ENCODE measurements at places on chromosomes 12 and 14.

DNA sequence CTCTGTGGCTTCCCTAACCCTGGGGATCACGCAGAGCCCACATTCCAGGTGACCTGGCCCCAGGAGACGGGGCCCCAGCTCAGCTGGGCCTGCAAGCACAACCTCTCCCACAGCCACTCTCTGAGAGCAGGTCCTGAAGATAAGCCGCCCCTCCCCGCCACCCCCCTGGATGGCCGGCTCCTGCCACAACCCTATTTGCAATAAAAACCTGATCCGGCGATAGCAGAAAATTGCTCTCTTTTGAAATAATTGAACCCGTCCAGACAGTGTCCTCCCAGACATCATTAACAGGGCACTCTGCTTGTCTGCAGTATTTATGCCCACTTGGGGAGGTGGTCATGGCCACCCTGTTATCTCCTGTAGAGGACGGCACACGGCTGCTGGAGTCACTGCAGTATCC, 5.0 kb downstream of the C14orf180 start:
- no peak for DNase-seq

DNA sequence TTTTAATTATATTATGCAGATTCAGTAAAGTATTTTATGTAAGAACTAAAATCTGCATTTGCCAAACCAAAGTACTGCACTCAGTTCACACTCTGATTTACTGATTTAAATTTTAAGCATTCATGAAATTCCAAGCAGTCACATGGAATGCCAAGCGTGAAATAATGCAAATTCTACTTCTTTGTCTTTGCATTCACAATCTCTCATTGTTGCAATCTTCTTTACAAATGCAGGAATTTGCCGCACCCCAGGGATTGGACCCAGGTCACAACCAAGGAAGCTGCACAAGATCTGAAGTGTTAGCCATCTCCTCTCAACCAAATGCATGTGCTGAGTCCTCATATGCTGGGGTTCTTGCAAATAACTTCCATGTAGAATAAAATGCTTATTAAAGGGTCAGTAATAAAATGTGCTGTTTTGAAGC, 71.9 kb downstream of the TUNAR start:
- no peak for DNase-seq

DNA sequence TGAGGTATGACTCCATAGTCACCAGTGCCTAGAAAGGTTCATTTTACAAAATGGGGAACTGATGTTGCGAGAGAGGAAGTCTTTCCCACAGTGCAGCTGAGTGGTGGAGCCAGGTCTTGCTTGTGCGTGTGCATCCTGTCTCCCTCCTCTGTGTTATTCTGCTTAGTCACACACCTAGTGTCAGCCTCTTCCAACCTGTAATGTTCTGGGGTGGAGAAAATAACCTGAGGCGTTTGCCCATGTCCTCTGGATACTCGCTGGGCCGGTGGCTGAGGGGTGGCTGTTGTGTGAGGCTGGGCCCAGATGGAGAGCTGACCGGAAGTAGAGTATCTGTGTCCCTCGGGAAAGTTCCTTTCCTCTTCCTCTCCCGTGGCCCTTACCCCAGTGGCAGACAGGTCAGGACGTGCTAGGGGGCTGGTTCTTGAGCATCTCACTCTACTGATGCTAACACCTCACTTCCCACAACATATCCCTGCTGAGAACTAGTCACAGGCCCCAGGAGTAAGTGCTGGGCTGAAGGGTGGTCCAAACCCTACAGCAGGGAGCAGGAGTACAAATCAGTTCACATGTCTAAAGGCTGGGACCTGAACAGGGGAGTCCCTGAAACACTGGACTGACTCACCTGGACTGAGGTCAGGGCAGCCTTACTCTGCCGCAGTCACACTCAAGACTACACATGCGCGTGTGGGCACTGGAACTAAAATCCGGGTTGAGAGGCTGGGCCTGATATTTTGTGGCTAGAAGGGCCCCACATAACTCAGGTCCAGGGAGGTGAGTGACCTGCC, 7.0 kb downstream of the MLF2 start:
- DNase-seq = no peak

GRCh38 chr14:80379035-80379434, 167.7 kb upstream of the DIO2 start:
- DNase-seq = no peak

DNA sequence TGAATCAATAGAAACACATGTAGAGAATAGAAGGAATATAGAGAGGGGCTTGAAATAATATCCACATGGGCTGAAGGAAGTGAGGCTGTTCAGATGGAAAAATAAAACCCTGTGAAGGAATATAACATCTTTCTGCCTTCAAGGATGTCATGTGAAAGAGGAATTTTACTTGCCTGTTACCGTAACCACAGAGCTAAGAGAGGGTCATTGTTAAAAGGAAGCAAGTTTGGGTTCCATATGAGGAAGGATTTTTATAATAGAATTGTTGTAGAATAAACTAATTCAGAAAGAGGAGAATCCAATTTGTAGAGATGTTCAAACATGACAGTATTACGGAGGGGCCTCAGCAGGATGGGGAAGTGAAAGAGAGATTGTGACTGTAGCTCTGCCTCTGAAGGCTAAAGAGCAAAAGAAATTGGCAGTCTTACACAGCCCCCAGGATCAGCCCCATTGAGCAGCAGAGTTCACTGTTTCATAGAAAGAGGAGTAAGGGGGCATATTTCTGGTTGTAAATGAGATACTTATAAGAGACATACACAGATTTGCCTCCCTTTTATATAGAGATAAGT, 41.8 kb upstream of the PTPRR start:
- DNase-seq = no peak

GRCh38 chr14:53285821-53286220, 132.7 kb upstream of the DDHD1 start:
- no peak for DNase-seq

GRCh38 chr14:79834868-79835267, 376.4 kb downstream of the DIO2 start:
- DNase-seq = no peak

DNA sequence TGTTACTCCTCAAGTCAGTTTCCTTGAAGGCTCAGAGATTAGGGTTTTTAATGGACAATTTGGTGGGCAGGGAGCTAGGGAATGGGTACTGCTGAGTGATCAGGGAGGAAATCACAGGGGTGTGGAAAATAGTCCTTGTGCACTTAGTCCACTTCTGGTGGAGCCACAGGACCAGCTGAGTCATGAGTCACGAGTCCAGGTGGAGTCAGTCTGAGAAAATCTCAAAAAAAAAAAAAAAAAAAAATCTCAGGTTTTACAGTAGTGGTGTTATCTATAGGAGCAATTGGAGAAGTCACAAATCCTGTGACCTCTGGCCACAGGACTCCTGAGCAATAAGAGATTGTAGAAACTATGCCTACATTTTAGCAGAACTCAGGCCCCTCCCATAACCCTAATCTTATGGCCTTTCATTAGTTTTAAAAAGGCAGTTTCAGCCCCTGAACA, 28.2 kb upstream of the AMN1 start:
- no peak for DNase-seq

DNA sequence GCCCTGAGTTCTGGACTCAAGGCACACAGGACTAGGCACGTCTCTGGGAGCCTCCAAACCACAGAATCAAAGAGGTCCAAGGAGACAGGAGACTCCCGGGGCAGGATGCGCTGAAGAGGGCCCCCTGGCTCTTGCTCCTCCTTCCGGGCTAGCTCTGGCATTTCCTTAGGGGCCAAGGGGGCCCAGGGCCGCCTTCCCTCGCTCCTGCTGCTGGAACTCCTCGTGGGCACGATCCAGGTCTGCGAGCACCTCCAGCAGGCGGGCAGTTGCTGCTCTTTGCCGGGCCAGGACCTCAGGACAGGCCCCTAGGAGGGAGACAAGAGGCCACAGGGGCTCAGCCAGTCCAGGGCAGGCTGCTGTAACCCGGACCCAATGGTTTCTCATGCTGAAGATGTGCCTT, 35.8 kb downstream of the RASAL1 start:
- DNase-seq = no peak

- DNase-seq = no peak
These were observed 555.6 kb downstream of the CCER1 start for GRCh38 chr12:90399357-90399756.

DNA sequence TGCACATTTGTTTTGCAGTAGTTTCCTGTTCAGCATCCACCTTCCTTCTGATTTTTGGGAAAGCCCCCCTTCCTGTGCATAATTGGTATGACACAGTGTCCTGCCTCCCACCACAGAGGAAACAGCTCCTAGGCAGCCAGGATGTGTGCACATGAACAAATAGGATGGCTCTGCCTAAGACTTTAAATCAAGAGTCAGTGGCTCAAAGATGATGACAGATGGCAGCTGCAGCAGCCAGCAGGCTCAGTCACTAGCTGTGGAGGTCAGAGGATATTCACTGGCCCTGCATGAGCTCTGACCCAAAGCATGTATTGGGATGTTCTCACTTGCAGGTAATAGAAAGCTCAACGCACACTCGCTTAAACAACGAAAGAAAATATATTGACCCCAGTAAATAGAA, 90.3 kb downstream of the KCNK10 start:
- no peak for DNase-seq

- peak; percentile 47 for DNase-seq
These were observed 202.4 kb upstream of the AMIGO2 start for GRCh38 chr12:47282206-47282605.

DNA sequence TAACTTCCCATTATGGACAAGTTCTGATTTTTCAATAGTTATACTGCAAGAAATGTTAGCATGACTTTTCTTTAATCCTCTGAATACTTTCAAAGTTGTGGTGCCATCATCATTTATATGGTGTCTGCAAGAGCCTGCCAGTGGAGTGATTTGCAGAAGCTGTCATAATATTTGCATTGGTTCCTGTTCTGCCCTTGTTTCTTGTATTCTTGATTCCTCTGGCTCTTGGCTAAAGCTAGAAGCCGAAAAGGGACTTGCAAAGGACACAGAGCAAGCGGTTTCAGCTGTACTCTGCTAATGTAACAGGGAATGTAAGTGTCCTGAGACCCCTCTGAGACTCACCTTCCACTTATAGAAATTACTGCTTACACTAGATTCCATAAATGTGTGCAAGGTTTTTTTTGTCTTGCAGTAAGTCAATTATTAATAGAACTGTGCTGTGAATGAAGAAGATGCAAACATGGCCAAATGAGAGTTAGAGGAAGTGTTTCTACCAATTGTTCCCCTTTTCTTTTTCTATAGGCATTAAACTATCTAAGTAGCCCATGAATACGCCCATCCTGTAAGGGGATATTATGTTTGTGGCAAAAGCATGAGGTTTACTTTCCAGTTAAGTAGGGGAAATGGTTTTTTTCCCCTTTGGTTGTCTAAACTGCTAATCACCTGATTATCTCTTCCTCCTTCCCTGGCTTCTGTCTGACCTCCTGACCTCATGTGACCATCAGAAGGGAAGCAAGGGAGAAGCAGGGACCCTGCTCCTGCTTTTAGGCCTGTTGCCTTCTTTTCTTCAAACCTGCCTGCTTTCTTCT, 5.3 kb downstream of the DYRK4 start:
- no peak for DNase-seq

GRCh38 chr12:91651728-91652127, 469.1 kb upstream of the DCN start:
- DNase-seq = no peak

GRCh38 chr14:51208982-51209381, 31.1 kb upstream of the TMX1 start:
- DNase-seq = no peak

DNA sequence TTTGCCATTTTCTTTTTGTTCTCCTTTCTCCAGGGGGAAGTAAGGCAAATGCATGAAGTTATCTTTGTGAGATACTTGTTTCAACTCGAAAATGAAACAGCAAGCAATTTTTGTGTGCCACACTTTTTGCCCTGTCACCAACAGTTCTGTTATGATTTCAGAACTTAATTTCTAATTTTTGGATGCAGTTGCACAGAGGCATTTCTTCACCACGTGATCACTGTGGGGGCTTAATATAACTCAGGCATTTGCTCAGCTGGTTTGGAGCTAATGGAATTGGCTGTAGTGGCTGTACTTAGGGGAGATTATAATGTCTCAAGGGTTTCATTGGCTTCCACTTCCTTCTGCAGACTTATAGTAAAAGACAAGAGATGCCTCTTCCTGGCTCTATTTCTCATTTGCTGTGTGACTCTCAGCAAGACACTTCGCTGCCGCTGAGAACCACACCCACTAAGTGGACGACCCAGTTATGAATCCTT, 452.4 kb downstream of the RAD51B start:
- no peak for DNase-seq

GRCh38 chr12:5710260-5710878, 234.7 kb downstream of the ANO2 start:
- DNase-seq = no peak

DNA sequence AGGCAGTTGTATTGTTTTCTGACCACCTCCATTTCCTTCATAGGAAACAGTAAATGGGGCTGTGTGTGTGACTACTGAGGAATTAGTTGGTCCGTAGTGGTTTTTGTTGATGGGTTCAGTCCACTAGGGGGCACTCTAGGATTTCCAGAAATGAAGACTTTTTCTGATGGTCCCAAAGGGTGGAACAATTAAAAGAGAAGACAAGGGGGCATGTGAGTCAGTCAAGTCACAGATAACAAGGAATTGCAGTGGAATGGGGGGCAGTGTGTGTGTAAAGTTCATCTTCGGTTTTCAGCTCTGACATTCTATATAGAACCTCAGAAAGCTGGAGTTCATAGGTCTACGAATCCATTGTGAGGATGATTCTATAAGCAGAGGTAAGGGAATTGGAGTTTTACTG, 186.6 kb upstream of the OR4E1 start:
- no peak for DNase-seq

DNA sequence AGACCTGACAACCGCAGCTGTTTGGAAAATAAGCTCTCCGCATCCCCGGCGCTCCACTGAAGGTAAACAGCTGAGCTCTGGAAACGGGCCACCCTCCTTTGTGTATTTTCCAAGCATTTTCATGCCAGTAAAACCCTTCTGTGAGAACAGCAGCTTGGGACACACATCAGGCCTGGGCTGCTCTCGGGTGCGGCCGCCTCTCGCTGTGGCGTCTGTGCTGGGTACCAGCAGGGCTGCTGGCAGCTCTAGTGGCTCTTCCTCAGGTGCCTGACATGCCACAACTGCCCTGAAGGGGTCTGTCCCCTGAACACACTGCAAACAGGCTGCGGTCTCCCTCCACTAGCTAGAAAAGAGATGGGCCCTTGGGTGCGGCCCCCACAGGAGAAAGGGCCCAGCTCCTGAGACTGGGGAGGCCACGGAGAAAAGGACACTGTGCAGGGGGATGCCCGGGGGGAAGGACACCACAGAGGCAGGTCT, 96.3 kb downstream of the ITPK1 start:
- no peak for DNase-seq

DNA sequence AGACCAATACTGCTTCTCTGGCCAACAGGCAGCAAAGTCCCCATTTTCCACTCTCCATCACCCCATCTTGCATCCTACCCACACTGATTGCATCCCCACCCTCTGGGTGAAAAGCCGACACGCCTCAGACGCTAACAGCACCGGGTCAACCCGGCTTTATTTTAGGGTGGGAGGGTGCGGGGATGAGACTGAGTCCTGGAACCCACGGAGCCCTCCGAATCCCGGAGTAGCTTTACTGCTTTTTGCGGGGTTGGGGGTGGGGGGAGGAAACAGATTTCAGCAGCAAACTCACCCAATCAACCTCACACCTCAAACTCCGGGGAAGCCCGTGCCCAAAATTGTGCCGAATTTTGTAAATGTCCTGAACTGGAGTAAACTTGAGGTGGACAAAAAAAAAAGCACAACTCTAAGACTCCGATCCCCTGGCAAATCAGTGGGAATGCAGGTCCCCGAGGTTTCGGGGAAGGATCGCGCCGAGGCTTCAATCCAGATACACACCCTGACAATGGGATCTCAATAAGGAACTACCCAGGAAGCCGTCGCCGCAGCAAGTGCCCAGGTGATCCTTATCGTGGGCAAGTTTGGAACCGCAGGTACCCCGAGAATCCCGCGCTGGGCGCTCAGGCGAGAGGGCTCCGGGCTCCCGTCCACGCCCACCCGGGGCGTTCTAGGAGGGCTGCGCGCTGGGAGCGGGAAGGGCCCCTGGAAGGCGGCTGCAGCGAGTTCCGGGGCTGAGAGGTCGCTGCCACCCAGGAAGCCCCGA, 1.1 kb downstream of the GCH1 start:
- DNase-seq = no peak
